Peyer's patch (tissue), 4 donors: ENCODE measurements at places on chromosomes 2 and 18.

- DNase-seq, result no peak
Observed at GRCh38 chr18:3083766-3084165, 70.8 kb upstream of the LPIN2 start.

GRCh38 chr2:96136129-96136720 is 2.1 kb downstream of the ASTL start:
- DNase-seq, result no peak

DNA sequence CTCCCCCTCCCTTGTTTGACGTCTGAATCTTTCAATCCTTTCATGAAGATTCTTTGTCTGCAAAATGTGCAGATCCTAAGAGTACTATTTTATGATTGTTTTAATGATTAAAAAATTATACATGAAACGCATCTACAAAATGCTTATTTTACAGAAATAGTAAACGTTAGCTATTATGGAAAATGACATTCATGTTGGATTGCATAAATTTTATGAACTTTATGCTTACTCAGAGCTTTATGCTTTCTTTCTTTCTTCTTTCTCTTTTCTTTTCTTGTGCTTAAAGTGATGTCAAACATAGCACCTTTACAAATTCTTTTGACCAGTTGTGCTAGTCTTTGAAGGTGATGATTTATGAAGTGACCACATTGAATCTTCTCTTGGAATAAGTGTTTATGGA is 805.4 kb downstream of the ADCYAP1 start:
- DNase-seq, result no peak

GRCh38 chr2:232315049-232315922 is 63.3 kb upstream of the ALPP start:
- DNase-seq, result peak; percentile 83

DNA sequence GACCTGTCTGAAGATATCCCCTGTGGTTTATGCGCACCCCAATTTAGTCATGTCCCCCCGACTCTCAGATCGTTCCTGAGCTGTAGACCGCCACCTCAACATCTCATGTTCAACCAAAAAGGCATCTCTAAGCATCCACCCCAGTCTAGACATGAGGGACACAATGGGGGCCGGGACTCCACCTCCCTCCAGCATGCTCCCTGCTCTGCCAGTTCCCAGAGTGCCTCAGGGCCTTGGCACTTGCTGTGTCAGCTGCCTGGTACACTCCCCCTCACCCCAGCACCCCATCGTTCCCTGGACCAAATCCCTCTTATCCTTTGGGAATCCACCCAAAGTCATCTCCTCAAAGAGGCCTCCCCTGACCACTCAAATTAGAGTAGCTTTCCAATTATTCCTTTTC is 22.2 kb downstream of the TNS1 start:
- DNase-seq, result no peak

DNA sequence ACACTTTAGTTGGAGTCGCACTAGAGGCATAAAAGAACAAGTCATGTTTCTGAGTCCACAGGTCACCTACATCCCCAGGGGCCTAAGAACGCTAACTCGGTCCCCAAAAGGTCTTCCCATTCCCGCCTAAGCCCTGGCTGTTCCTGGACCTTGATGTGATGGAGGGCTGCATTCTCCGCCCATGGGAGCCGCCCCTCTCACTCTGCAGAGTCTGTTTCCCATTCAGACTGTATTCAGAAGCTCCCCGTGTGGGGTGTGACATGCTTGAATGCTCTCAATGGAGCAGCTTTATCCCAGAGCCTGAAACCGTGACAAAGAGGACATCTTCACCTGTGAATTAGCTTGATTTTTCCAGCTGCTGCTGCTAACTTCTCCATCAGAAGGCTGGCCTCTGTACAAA is 319.0 kb upstream of the KLHL29 start:
- DNase-seq, result no peak

- no peak for DNase-seq
Observed at GRCh38 chr2:235903782-235904584, 264.2 kb downstream of the GBX2 start.

DNA sequence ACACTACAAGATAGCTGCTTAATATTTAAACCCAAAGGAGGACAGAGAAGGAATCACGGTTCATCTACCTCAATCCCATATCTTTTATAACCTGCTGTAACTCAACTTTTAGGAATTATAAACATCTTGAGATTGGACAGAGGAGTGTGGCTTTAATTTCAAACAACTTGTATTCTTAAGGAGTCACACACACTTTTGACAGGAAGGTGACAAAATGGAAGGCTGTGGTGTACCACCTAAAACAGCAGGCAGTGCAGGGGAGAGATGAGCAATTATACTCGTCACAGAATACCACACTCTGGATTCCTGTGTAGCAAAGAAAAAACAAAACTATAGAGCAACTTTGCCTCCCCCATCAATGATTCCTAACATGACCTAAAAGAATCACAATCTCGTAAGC is 194.8 kb downstream of the ZEB2 start:
- DNase-seq, result peak; percentile 54

GRCh38 chr2:1481406-1482252 is 68.4 kb downstream of the TPO start:
- DNase-seq, result no peak

- DNase-seq, result no peak
Observed at GRCh38 chr2:163697429-163697828, 38.4 kb downstream of the FIGN start.

- DNase-seq, result no peak
Observed at GRCh38 chr18:52615943-52616342, 275.9 kb downstream of the DCC start.

GRCh38 chr18:63088262-63088661 is 231.3 kb downstream of the BCL2 start:
- DNase-seq, result no peak

GRCh38 chr2:26584191-26584590 is 57.0 kb downstream of the CIB4 start:
- DNase-seq, result no peak

DNA sequence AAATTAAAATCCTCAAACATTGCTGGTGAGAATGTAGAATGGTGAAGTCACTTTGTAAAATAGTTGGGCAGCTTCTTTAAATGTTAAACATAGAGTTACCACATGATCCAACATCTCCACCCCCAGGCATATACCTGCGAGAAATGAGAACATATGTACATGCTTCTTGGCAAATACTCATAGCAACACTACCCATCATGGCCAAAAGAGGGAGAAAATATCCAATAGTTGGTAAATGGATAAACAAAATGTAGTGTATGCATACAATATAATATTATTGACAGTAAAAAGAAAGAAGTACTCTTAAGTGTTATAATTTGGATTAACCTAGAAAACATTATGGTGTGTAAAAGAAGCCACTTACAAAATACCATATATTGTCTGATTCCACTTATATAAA is 185.9 kb downstream of the CDH7 start:
- no peak for DNase-seq

DNA sequence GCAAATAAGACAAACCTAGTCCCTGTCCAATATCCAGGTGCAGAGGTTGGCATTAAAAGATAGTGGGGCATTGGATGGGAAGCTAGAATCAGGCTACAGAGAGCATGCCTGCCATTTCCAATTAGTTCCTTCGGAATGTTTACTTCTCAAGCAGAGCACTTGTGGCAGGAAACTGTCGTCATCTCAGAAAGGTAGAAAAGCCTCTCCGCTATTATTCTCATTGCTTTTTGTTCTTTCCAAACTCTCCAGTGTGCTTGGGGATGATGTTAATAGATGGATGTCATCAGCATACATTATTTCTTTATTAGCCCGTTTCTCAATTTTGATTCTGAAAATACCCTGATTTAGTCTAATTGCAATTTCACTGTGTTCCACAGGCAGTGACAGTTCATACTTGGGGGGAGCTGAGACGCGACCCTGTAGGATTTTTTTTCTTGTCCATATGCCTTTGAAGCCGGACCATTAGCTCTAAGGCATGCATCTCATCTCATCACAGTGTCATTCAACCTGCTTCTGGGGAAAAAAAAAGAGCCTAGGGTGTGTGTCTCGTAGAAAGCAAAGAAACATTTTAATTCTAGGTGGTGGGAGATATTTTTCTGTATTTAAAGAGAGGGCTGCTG is 7.7 kb downstream of the ASB18 start:
- no peak for DNase-seq

DNA sequence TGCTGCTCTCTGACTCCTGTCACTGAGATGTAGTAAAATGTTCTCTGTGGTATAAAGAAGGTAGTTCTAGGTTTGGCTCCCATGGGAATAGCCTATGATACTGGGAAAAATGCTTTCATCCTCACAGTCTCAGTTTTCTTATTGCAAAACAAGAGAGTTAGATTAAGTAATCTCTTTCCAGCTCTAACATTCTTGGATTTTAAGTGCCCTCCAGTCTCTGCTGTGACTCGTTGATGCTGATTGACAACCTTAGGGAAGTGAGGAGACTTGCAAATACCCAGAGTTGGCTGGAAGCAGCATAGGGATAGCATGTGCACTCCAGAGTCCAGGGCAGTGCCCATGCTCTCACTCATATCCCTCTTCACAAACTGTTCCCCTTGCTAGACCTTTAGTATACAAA is 534.9 kb downstream of the SLC4A3 start:
- DNase-seq, result no peak

DNA sequence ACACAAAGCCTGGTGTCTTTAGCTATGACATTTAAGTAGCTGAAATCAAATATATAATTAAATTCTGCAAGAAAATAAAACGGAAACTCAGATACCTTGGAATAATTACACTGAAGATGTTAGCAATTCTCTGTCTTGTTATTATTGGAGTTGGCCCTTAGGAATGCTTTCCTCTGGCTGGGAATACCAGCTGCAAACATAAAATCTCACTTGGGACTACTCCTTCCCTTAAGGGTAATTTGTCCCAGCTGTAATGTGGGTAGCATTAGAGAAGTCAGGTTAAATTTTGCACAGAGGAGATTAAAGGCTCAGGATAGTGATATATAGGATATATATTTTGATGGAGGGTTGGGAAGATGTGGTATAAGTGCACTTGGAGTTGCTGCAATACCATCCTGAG is 37.3 kb upstream of the GRP start:
- no peak for DNase-seq

- DNase-seq, result no peak
Observed at GRCh38 chr2:3044587-3045317, 332.9 kb downstream of the EIPR1 start.

DNA sequence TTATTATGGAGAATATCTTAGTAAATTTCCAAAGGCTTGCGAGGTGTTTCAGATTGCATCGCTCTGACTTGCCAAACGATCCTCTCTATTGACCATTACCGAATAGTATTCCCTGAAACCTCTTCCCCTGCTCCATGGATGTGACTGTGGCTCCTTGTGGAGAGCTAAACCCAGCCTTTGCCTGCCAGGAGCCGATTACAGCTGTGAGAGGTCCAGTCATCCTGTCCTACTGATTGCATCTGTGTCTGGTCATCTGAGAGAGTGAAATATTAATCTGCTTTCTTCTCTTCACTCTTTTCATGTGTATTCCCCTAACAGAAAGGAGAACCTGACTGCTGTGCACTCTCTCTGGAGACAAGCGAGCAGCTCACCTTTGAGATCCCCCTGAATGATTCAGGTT is 523.9 kb upstream of the NRP2 start:
- no peak for DNase-seq

GRCh38 chr2:180983468-180984242 is 3.2 kb downstream of the UBE2E3 start:
- peak; percentile 23 for DNase-seq

GRCh38 chr2:230861552-230862255 is 3.0 kb upstream of the ITM2C start:
- no peak for DNase-seq

DNA sequence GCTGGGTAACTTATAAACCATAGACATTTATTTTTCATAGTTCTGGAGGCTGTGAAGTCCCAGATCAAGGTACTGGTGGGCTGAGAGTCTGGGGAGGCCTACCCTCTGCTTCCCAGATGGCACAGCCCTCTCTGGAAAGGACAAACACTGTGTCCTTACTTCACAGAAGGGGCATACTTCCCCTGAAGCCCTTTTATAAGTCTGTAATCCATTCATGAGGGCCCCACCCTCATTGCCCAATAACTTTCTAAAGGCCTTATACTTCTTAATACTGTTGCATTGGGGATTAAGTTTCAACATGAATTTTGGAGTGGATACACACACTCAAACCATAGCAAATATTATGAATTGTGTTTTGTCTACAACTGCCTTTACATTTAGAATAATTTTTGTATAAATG is 36.0 kb downstream of the ATIC start:
- DNase-seq, result no peak

GRCh38 chr2:40346535-40347354 is 105.1 kb downstream of the SLC8A1 start:
- no peak for DNase-seq

DNA sequence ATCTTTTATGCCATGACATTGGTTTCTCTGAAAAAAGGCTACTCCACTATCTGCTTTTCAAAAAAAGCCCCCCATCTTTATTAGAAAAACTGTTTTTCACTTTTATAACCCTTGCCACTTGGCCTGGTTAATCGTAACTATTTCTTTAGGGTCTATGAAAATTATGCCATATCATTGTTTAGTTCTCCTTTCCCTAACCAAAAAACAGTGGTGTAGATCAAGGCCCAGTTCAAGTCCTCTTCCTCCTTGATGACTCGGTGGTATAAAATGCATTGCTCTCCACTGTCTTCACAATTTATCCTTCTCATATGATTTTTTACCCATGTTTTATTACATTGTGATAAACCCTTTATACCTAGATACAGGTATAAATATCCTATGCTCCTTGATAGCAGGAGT is 205.5 kb downstream of the ZNF521 start:
- DNase-seq, result no peak

DNA sequence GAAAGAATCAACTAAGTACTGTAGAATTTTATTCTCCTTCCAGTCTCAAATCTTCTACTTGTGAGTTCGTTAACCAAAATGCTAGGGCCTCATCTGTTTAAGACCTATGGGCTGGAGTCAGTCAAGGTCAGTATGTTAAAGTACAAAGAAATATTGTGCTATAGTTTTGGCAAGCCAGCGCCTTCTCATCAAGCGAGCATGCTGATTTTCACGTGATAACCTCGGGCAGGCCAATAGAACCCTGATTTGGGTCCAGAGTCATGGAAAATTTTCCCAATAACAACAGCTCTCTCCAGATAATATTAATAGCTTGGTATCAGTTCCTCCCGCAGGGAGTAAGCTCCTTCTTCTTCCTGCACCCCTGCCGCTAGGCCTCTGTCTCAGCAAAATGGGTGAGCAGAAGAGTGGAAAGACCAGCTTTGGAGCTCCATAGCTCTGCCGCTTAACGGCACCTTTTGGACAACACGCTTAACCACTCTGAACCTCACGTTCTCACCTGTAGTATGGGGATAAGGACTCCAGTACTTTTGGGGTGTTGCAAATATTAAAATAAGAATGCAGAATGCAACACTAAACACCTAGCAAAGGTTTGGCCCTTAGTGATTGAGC is 11.7 kb downstream of the CABLES1 start:
- no peak for DNase-seq

GRCh38 chr2:194720462-194720861 is 936.6 kb upstream of the SLC39A10 start:
- no peak for DNase-seq

GRCh38 chr18:29712785-29713184 is 1329.8 kb downstream of the DSC3 start:
- no peak for DNase-seq

GRCh38 chr2:74004212-74005182 is 19.8 kb downstream of the TET3 start:
- DNase-seq, result no peak

- no peak for DNase-seq
Observed at GRCh38 chr2:101281482-101281881, 27.0 kb downstream of the RNF149 start.

- DNase-seq, result no peak
Observed at GRCh38 chr2:171185941-171186340, 25.2 kb upstream of the TLK1 start.

GRCh38 chr2:45823723-45824206 is 172.3 kb downstream of the PRKCE start:
- no peak for DNase-seq

GRCh38 chr2:102355526-102356380 is at the start of gene IL18R1:
Gene IL18R1 (plus strand): TSS chr2:102355796. CDS start chr2:102362661, 6,865 bp downstream.
- peak; percentile 71 for DNase-seq
